ENCODE measurements at places on chromosomes 6 and 20. TPM values are rescaled to one million over a fixed set of nuclear protein-coding genes. Genes with fewer than 3 reads are reported as not detected.
A peak's percentile ranks its signal among the peaks of the same experiment; 100 is the strongest.

The MTFR2 gene
- total RNA-seq = 7.4 TPM

The NKX2-2 gene
- not detected for total RNA-seq

The OPRM1 gene
- total RNA-seq = not detected

The C6orf52 gene
- total RNA-seq = not detected

The ELOVL2 gene
- total RNA-seq = 1.7 TPM

The HLA-DPA1 gene
- 6.9 TPM for total RNA-seq

The ZBP1 gene
- total RNA-seq = not detected

The MCHR2 gene
- total RNA-seq = not detected

- no peak overlapping the region for H3K27ac ChIP-seq
- no peaks in the 10 kb centered on the region for H3K4me1 ChIP-seq
- no peak overlapping the region for H3K4me3 ChIP-seq
- no peaks in the 10 kb centered on the region for H3K36me3 ChIP-seq
Observed at GRCh38 chr20:19929012-19929360, 88.2 kb upstream of the NAA20 start.

DNA sequence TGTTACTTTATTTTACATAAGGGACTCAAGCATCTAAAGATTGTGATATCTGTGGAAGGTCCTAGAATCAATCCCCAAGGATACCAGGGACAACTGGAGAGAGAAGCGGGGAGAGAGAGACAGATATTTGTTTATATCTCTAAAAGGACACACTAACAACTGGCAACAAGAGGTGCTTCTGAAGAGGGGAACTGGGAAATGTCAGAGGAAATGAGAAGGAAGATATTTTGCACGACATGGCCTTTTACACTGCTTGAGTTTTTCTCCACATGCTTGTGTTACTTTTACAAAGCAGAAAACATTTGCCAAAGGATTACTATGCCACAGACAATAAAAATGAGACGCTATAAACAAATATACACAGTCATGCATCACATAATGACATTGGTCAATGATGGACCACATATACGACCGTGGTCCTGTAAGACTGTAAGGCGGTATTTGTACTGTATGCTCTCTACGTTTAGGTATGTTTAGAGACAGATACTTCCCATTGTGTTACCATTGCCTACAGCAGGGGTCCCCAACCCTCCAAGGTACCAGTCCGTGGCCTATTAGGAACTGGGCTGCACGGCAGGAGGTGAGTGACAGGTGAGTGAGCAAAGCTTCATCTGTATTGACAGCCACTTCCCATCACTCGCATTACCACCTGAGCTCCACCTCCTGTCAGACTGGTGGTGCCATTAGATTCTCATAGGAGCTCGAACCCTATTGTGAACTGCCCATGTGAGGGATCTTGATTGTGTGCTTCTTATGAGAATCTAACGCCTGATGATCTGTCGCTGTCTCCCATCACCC is 64.6 kb upstream of the PTPN1 start:
- no peaks in the 10 kb centered on the region for H3K4me1 ChIP-seq
- no peak overlapping the region for H3K4me3 ChIP-seq
- H3K27me3 ChIP-seq = no peaks in the 10 kb centered on the region

GRCh38 chr6:34146801-34147592 is 1.1 kb upstream of the GRM4 start:
- no peak overlapping the region for H3K27ac ChIP-seq
- H3K4me3 ChIP-seq = no peak overlapping the region
- H3K4me1 ChIP-seq = peaks cover 60% of the 10 kb centered on the region
- DNase-seq = no peak

- H3K27me3 ChIP-seq = peaks cover 6% of the 10 kb centered on the region
- H3K36me3 ChIP-seq = no peaks in the 10 kb centered on the region
- no peak overlapping the region for H3K27ac ChIP-seq
- no peak overlapping the region for H3K4me3 ChIP-seq
- peaks cover 20% of the 10 kb centered on the region for H3K4me1 ChIP-seq
- no peak for DNase-seq
Observed at GRCh38 chr6:39035681-39036080, 12.9 kb upstream of the GLP1R start.

DNA sequence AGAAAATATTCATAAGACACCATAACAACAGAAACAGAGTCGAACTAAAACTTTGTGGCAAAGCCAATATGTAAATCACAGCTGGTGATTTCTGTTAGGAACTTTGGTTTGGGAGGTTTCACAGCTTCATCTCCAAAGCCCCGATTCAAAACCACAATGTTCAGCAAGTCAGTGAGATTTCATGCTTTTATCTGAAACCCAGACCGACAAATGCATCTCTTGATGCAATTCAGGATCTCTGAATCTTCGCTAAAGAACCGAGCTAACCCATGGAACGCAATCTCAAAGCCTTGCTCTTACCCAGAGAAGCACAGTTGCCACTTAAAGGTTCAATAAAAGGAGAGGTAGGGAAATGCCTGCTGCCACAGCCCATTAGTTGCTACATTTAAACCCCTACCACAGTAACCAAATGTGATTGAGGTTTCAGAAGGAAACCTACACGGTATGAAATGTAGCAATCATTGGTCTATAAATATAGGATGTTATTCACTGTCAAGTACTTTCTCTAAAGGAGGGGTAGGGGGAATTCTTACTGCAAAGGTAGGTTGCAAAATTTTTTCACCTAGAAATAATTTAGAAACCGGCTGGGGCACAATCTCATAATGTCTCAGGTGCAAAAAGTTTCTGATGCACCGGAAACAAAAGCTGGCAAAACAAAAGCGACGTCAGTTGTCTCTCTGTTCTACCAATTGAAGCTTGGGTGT is 381.0 kb upstream of the ARID1B start:
- H3K36me3 ChIP-seq = no peaks in the 10 kb centered on the region
- H3K27ac ChIP-seq = no peak overlapping the region
- H3K4me3 ChIP-seq = peak overlapping the region; percentile 34
- peaks cover 33% of the 10 kb centered on the region for H3K4me1 ChIP-seq
- peak; percentile 21 for DNase-seq
- no peaks in the 10 kb centered on the region for H3K27me3 ChIP-seq

- no peak for DNase-seq
- H3K27me3 ChIP-seq = no peaks in the 10 kb centered on the region
- H3K4me1 ChIP-seq = no peaks in the 10 kb centered on the region
- no peak overlapping the region for H3K4me3 ChIP-seq
- H3K36me3 ChIP-seq = peaks cover 29% of the 10 kb centered on the region
Observed at GRCh38 chr20:49230021-49230420, 10.8 kb downstream of the DDX27 start.

DNA sequence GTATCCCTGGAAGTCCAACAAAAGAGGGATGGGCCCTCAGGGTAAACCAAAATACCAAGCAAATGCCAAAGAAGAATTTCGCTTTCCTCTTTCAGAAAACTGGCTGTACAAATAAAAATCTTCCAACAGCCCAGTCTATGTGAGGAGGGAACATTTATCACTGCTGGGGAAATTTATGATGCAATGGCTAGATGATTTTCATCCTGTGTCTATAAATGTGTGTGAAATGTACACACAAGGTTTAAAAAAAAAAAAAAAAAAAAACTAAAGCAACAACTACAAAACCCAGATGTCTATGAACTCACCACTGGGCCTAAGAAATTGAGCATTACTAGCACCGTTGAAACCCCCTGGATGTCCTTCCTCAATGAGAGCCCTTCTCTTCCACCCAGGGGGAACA is 68.7 kb upstream of the SLC4A11 start:
- H3K27me3 ChIP-seq = no peaks in the 10 kb centered on the region
- no peak for DNase-seq
- H3K36me3 ChIP-seq = no peaks in the 10 kb centered on the region
- H3K4me3 ChIP-seq = no peak overlapping the region
- no peak overlapping the region for H3K27ac ChIP-seq

DNA sequence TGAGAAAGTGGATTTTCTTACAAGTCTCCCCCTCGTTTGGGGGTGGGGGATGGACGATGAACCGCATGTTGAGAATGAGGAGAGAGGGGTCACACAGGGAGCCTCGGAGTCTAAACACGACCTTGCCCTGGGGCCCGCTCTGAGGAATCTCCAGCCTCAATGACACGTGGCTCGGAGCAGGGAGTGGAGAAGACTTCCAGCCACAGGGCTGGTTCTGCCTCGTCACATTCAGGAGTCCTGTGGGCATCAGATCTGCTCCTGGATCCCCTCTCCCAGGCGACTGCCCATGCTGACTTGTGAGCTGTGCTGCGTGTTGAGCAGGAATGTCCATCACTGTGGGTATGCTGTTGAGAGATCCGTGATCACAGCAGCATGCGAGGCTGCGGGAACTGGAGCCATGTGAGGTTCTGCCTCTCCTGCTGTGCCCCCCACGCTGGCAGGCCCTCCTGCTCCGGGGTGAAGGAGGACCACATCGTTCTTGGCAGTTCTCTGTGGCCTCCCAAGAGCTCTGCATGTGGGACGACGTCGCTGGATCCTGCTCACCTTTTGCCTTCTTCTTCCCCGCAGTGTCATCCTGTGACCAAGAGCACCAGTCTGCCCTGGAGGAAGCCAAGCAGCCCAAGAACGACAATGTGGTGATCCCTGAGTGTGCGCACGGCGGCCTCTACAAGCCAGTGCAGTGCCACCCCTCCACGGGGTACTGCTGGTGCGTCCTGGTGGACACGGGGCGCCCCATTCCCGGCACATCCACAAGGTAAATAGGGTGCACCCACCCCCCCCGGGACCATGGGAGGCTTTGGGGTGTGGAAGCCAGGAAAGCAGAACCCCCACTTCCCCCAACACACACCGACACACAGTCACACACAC is 157.5 kb downstream of the SMOC2 start:
- no peaks in the 10 kb centered on the region for H3K4me1 ChIP-seq
- no peaks in the 10 kb centered on the region for H3K27me3 ChIP-seq
- no peak for DNase-seq
- H3K36me3 ChIP-seq = no peaks in the 10 kb centered on the region
- no peak overlapping the region for H3K4me3 ChIP-seq

- no peaks in the 10 kb centered on the region for H3K27me3 ChIP-seq
- peaks cover 8% of the 10 kb centered on the region for H3K4me1 ChIP-seq
- DNase-seq = no peak
- H3K36me3 ChIP-seq = peaks cover 11% of the 10 kb centered on the region
- no peak overlapping the region for H3K4me3 ChIP-seq
Observed at GRCh38 chr6:169997930-169998218, 246.5 kb downstream of the ERMARD start.

DNA sequence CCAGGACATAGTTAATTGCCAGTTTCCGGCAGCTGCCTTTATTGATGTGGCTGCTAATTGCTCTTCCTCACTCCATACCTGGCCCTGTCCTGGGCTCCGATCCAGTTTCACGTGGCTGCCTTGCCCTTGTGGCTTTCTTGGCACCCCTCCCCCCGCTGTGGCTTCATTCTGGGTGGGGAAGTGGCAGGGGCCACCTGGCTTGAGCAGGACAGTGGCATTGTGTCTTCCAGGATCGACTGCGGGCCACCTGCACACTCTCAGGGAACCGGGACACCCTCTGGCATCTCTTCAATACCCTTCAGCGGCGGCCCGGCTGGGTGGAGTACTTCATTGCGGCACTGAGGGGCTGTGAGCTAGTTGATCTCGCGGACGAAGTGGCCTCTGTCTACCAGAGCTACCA is 10.8 kb downstream of the MAVS start:
- H3K27me3 ChIP-seq = no peaks in the 10 kb centered on the region
- H3K36me3 ChIP-seq = peaks cover 4% of the 10 kb centered on the region
- H3K27ac ChIP-seq = peak overlapping the region; percentile 69
- H3K4me3 ChIP-seq = no peak overlapping the region
- no peaks in the 10 kb centered on the region for H3K4me1 ChIP-seq
- no peak for DNase-seq

- DNase-seq = no peak
- no peak overlapping the region for H3K4me3 ChIP-seq
- no peak overlapping the region for H3K27ac ChIP-seq
Observed at GRCh38 chr6:21143645-21144044, 449.9 kb upstream of the SOX4 start.

GRCh38 chr20:11338496-11339306 is 579.0 kb upstream of the BTBD3 start:
- no peak for DNase-seq
- no peak overlapping the region for H3K27ac ChIP-seq
- no peaks in the 10 kb centered on the region for H3K36me3 ChIP-seq
- no peak overlapping the region for H3K4me3 ChIP-seq
- peaks cover 5% of the 10 kb centered on the region for H3K4me1 ChIP-seq

DNA sequence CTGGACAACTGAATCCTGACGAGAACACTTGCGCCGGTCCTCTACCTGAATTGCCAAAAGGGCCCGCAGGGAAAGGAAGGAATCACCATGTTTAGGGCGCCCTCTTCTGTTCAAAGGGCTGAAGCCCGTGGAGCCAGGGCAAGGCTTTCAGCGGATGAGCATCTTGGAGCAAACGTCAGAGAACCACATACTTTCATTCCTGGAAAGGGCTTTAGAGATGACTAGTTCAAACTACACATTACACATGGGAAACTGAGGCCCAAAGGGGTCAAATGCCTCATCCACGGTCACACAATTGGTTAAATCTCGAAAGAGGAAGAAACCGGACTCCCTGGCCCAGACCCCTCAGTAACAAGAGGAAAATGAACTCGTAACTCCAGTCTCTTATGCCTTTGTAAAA is 11.5 kb upstream of the ZNF133 start:
- DNase-seq = peak; percentile 93
- no peak overlapping the region for H3K4me3 ChIP-seq
- no peaks in the 10 kb centered on the region for H3K27me3 ChIP-seq
- H3K36me3 ChIP-seq = no peaks in the 10 kb centered on the region
- no peaks in the 10 kb centered on the region for H3K4me1 ChIP-seq
- no peak overlapping the region for H3K27ac ChIP-seq

DNA sequence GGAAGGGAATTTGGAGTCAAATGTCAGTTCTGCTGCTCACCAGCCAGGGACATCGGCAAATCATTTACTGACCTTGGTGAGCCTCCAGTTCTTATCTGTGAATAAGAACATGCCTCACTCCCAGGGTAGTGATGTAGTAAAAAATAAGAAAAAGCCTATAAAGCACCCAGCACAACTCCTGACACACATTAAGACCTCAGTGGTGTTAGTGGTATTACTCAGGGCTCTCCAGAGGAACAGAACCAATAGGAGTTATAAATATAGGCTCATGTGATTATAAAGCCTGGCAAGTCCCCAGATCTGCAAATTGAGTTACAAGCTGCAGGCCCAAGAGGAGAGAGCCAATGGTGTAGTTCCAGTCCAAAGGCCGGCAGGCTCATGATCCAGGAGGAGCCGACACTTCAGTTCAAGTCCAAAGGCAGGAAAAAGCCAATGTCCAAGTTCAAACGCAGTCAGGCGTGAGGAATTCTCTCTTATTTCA is 71.3 kb upstream of the EYA2 start:
- no peaks in the 10 kb centered on the region for H3K27me3 ChIP-seq
- H3K4me1 ChIP-seq = no peaks in the 10 kb centered on the region
- no peak overlapping the region for H3K27ac ChIP-seq

DNA sequence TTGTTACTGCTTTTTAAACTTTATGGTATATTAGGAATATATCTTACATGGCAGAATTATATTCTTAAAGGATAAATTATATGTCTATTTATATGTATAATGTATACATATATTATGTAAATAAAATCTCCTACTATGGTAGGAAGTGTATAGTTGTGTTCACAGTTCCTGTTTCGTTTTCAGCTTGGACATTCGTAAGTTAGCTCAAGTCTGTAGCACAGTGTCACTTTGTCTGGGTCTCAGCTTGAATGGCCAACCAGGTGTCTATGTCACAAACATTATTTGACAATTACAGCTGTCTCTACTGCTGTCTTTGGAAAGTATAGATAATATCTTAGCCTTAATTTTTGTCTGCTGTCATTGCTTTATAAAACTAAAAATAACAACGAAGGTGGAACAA is 303.9 kb downstream of the CDKAL1 start:
- H3K27ac ChIP-seq = no peak overlapping the region
- H3K4me3 ChIP-seq = no peak overlapping the region
- no peaks in the 10 kb centered on the region for H3K27me3 ChIP-seq
- no peaks in the 10 kb centered on the region for H3K36me3 ChIP-seq
